Body of pancreas (tissue), 4 donors: ENCODE measurements at places on chromosomes 6 and 20. TPM values are rescaled to one million over a fixed set of nuclear protein-coding genes. Genes with fewer than 3 reads are reported as not detected.

GRCh38 chr6:128068119-128068479 is 167.2 kb upstream of the THEMIS start:
- peaks cover 12% of the 10 kb centered on the region for H3K4me1 ChIP-seq
- H3K27ac ChIP-seq: no peak overlapping the region
- DNase-seq: no peak
- no peak overlapping the region for H3K4me3 ChIP-seq
- no peaks in the 10 kb centered on the region for H3K27me3 ChIP-seq
- no peaks in the 10 kb centered on the region for H3K36me3 ChIP-seq

- H3K4me3 ChIP-seq: peak within 1 kb of the TSS; percentile 43
- DNase-seq: peak; percentile 12
- no peaks in the 10 kb centered on the region for H3K36me3 ChIP-seq
- peaks cover 19% of the 10 kb centered on the region for H3K4me1 ChIP-seq
- peaks cover 3% of the 10 kb centered on the region for H3K27me3 ChIP-seq
Measured at GRCh38 chr6:46015119-46015968, at the start of gene CLIC5. Gene CLIC5 (minus strand): TSS chr6:46015860. CDS start chr6:46015542, 318 bp downstream.

DNA sequence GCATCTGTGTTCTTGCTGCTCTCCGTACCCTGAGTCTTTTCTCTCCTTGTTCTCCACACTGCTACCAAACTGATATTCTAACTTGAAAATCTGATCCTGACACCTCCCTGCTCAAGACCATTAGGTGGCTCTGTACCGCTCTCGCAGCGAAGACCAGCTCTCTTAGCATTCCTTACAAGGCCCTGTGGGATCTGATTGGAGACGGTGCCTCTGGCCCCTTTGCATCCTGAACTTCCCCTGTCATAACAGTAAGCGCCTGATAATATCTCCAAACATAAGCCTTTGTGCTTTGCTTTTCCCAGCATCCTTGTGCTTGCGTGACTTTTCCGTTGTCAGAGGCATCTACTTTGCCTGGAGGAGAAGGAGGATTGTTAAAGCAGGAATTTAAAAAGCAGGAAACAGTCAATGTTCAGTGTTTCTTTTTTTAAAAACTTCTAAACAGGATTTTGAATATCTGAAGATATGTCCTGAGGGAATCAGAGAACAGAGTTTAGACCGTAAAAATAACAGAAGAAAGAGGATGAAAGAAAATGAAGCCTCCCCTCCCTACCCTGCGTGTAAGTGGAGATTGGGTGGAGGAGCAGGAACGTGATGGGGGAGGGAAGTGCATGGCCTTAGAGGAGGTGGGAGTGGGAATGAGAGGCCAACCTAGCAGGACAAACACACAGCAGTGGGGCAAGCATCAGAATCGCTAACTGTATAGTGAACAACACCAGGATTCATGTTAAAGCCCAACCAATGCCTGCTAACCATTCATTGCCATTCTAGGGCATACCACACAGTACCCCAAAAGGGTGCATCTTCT is 89.2 kb upstream of the STMND1 start:
- peaks cover 14% of the 10 kb centered on the region for H3K4me1 ChIP-seq
- no peaks in the 10 kb centered on the region for H3K36me3 ChIP-seq
- no peak overlapping the region for H3K4me3 ChIP-seq
- H3K27ac ChIP-seq: peak overlapping the region; percentile 53
- peak; percentile 51 for DNase-seq
- H3K27me3 ChIP-seq: no peaks in the 10 kb centered on the region

- DNase-seq: no peak
- H3K36me3 ChIP-seq: no peaks in the 10 kb centered on the region
- H3K27me3 ChIP-seq: no peaks in the 10 kb centered on the region
- no peak overlapping the region for H3K27ac ChIP-seq
Measured at GRCh38 chr6:5007531-5007930, 3.7 kb upstream of the RPP40 start.

DNA sequence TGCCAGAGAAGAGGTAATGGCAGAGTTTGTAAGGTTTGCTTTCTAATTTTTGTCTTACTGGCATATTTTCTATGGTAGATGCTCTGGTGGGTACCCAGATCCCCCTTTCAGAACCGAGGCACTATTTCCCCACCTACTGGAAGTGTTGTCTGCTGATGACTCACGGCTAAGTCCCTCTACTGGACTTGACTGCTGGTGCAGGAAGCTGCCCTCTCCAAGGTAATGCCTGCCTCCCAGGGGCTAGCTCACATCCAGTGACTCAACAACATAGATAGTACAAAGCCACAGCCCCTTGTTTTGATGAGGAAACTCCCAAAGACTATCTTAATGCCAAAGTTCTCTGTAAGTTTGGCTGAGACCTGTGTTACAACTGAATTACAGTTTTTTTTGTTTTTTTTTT is 285.4 kb upstream of the FLRT3 start:
- H3K4me3 ChIP-seq: no peak overlapping the region
- no peaks in the 10 kb centered on the region for H3K4me1 ChIP-seq
- no peak for DNase-seq
- H3K27me3 ChIP-seq: no peaks in the 10 kb centered on the region

DNA sequence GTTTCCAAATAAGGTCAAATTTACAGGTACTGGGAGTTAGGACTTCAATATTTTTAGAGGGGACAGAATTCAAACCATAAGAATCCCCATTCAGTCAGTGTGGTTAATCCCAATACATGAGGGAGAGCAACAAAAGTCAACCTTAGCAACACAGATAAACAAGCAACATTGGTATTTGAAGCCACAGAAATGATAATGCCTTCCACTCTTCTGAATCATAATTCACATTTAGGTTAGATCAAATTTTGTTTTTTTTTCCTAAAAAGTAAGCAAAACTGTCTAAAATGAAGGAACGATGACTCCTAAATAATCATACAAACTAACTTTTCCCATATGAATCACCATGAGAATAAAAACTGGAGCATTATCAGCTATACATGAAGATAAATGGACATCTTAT is 246.0 kb upstream of the TENT5A start:
- no peak overlapping the region for H3K27ac ChIP-seq
- H3K4me1 ChIP-seq: no peaks in the 10 kb centered on the region
- no peak for DNase-seq

DNA sequence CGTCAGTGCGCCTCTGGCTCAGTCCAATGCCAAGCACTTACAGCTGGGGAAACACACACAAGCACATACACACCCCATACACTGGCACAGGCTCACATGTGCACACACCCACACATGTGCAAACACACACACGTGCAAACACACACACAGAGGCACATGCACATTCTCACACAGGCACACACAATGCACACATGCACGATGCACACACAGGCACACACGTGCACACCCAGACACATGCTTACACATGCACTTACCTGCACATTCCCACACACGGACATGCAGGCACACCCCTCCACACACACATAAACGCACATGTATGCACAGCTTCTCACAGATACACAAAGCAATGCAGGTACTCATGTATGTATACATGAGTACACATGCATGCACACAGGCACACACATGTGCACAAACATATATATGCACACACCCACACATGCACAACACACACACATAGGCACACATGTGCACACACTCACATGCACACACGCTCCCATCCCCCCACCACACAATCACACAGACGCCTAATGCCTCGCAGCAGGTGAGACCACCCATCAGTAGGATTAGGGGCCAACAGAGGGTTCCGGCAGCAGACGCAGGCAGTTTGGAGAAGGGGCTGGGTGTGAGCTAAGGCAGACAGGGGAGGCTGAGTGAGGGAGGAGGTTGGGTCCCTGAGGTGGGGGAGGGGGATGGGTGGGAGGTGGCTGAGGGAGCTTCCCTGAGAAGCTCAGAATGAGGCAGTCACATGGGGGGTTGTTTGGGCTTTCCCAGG is 71.2 kb upstream of the SLCO4A1 start:
- H3K36me3 ChIP-seq: no peaks in the 10 kb centered on the region
- no peak overlapping the region for H3K4me3 ChIP-seq
- no peak overlapping the region for H3K27ac ChIP-seq
- no peak for DNase-seq
- no peaks in the 10 kb centered on the region for H3K4me1 ChIP-seq
- H3K27me3 ChIP-seq: no peaks in the 10 kb centered on the region

DNA sequence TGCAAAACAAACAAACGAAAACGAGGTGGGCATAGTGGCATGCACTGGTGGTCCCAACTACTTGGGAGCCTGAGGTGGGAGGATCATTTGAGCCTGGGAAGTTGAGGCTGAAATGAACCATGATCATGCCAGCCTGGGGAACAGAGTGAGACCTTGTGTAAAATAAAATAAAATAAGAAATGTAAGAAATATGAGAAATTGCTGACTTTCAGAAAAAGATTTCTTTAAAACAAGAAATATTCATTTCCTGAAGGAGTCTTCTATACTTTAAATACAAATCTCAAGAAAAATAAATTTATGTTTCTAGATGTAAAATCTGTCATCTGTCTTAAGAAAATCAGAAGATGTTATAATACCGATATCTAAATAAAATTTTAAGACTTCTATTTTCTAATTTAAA is 96.7 kb upstream of the ENPP5 start:
- peaks cover 4% of the 10 kb centered on the region for H3K4me1 ChIP-seq
- H3K36me3 ChIP-seq: no peaks in the 10 kb centered on the region
- H3K4me3 ChIP-seq: no peak overlapping the region

- no peak for DNase-seq
- H3K4me1 ChIP-seq: no peaks in the 10 kb centered on the region
- no peak overlapping the region for H3K4me3 ChIP-seq
- no peak overlapping the region for H3K27ac ChIP-seq
- no peaks in the 10 kb centered on the region for H3K36me3 ChIP-seq
Measured at GRCh38 chr6:29183594-29183993, 12.9 kb downstream of the OR2J2 start.

DNA sequence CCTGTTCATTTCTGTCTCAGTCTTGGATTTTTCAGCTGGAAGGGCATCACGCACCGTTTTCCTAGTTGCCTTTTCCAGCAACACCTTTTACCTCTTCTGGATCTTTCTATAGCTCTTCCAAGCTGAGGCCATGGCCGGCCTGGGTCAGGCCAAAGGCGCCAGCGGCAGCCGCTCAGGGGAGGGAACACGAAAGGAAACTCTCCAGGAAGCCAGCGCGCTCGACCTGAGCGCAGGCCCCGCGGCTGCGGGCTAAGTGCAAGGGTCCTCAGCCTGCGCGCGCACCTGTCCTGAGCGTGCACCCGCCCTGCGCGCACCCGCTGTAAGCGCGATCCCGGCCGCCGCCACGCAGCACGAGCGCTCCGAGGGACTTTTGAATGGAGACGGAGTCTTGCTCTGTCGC is 43.8 kb upstream of the TMEM181 start:
- H3K27ac ChIP-seq: no peak overlapping the region
- H3K4me3 ChIP-seq: no peak overlapping the region
- H3K27me3 ChIP-seq: no peaks in the 10 kb centered on the region
- H3K4me1 ChIP-seq: peaks cover 6% of the 10 kb centered on the region

GRCh38 chr20:48336597-48336996 is 491.2 kb downstream of the PREX1 start:
- H3K4me1 ChIP-seq: no peaks in the 10 kb centered on the region
- no peak overlapping the region for H3K27ac ChIP-seq
- H3K4me3 ChIP-seq: no peak overlapping the region
- H3K27me3 ChIP-seq: no peaks in the 10 kb centered on the region
- no peaks in the 10 kb centered on the region for H3K36me3 ChIP-seq

DNA sequence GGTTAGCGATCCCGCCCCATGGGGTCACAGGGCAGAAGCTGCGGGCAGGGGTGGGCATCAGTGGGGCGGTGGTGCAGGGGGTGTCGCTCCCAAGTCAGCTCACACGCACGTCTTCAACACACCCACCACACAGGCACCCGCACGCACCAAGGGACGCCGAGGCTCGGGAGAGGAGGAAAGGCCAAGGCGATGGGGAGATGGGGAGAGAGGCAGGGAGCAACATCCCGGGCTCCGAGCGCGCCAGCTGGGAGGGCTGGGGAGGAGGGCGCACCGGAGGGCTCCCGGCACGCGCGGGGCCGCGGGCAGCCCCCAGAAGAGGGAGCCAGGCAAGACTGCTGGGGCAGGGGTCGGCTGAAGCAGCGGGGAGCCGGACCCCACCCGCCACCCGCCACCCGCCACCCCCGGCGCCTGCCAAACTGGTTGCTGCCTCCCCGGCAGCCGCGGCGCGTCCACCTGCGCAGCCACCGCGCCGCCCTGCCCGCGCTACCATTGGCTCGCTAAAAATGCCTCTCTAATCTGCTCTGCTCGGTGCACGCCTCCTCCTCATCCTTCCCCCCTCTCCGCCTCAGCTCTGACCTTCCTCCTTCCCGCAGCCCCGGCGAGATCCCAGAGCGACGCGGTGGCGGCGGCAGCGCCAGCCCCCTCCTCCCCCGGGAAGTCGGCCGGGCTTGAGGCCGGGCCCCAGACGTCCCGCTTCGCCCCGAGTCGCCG is at the start of gene PACSIN1:
TSS of gene PACSIN1 (plus strand) at position 546 of the 711 bp plus-strand sequence. CDS start 60,230 bp downstream, outside the sequence.
- DNase-seq: peak; percentile 31
- H3K36me3 ChIP-seq: no peaks in the 10 kb centered on the region
- peaks cover 14% of the 10 kb centered on the region for H3K4me1 ChIP-seq
- no peak within 1 kb of the TSS for H3K27ac ChIP-seq
- H3K4me3 ChIP-seq: peak within 1 kb of the TSS; percentile 37

DNA sequence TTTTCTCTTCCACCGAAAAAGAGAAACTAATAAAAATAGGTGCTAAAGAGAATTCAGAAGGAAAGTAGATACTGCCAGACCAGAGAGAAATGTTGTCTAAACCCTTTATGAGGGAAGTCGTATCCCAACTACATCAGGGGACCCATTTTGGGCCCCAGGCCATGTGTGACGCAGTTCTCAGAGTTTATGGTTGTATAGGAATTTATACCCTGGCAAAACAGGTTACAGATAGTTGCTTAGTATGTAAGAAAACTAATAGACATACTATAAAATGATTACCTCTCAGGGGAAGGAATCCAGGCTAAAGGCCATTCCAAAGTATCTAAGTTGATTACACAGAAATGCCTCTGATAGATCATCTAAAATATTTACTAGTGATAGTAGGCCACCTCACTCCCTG is 28.6 kb upstream of the SLC52A3 start:
- no peak for DNase-seq
- H3K36me3 ChIP-seq: no peaks in the 10 kb centered on the region
- no peak overlapping the region for H3K27ac ChIP-seq
- H3K27me3 ChIP-seq: no peaks in the 10 kb centered on the region

DNA sequence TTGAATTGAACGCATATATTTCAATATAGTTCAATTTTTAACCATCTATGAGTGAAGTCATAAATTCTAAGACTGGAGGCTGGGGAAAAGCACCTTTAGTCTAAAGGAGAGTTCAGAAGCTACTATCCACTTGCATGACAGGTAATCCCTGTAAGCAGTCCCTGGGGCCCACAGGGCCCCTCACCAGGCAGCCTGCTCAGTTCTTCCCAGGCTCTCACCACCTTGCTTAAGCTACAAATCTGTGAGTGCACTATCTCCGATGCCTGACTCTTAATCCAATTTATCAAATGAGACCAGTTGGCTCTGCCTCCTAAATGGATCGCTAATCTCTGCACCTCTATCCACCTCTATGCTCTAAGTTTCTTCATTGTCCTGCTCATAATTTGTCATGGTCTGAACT is 413.8 kb downstream of the PTPRT start:
- no peaks in the 10 kb centered on the region for H3K27me3 ChIP-seq
- H3K4me3 ChIP-seq: no peak overlapping the region
- H3K27ac ChIP-seq: no peak overlapping the region
- H3K4me1 ChIP-seq: no peaks in the 10 kb centered on the region
- DNase-seq: no peak
- no peaks in the 10 kb centered on the region for H3K36me3 ChIP-seq

Gene C20orf96
- total RNA-seq: 1.8 TPM

Gene FRK
- 7.9 TPM for total RNA-seq

Gene TGM3
- 0.26 TPM for total RNA-seq

Gene DLL1
- total RNA-seq: 13.2 TPM

Gene TBXT
- total RNA-seq: not detected

Gene GTF3C6
- 14.3 TPM for total RNA-seq

Gene FGD2
- 10.1 TPM for total RNA-seq

Gene POFUT1
- total RNA-seq: 23.6 TPM

Gene MLIP
- total RNA-seq: 0.33 TPM

Gene SMLR1
- total RNA-seq: not detected

Gene TMEM217
- total RNA-seq: not detected

Gene WFDC12
- total RNA-seq: not detected

Gene PCMTD2
- 25.1 TPM for total RNA-seq

Gene TFAP2A
- total RNA-seq: not detected
